ENCODE measurements at places on chromosomes 2 and 18.

GRCh38 chr2:203681978-203682377 is 24.5 kb upstream of the CD28 start:
- peak; percentile 90 for DNase-seq

- DNase-seq, result no peak
These were observed 28.5 kb downstream of the INPP4A start for GRCh38 chr2:98472961-98473746.

GRCh38 chr2:168432565-168433186 is 23.4 kb upstream of the CERS6 start:
- no peak for DNase-seq

DNA sequence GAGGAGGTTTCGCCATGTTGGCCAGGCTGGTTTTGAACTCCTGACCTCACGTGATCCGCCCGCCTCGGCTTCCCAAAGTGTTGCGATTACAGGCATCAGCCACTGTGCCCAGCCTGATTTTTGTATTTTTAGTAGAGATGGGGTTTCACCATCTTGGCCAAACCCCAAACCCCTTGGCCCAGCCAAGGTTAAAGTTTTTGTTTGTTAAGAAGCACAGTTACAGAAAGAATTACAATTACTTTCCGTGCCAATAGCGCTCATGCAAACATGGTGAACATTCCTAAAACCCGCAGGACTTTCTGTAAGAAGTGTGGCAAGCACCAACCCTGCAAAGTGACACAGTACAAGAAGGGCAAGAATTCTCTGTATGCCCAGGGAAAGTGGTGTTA is 26.1 kb downstream of the ITSN2 start:
- peak; percentile 79 for DNase-seq

DNA sequence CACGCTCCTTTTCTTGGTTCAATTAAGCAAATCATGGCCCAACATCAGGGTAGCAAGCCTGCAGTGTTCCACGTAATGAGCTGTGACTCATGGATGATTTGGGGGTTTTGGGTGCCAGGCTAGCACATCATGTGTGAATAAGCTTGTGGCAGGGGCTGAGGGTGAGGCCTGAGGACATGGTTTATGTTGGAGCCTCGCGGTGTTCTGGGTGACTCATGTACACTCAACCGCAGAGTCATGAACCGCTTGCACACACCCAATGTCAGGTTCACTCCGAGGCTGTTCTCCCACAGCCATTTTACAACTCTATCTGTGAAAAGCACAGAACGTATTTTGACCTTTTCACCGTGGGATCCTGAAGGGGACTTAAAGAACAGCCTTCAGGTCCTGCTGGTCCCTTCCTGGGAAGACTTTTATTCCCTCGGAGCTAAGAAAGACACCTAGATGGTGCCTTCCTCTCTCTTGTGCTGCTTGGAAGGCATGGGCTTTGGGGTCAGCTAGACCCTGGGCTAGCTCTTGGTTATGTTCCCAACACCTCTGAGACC is 139.9 kb upstream of the ZEB2 start:
- DNase-seq, result peak; percentile 99

DNA sequence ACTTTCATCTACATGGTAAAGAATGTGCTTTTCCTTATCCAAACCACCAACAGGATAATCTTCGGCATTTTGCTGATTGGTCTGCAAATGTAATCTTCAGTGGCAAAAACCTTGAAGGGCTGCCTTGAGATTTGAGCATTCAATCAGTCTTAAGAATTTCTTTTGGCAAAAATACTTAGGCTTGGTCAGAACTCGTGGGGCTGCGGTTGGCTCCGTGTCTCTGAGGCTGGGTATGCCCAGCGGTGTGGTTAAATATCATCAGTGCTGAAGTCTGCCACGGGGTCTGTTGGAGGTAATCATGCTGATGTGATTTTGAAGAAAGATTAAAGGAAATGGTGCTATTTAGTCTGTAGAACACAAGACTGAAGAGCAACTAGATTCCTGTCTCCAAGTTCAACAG is 262.6 kb downstream of the EN1 start:
- no peak for DNase-seq

- DNase-seq, result no peak
These were observed 7.0 kb upstream of the SP5 start for GRCh38 chr2:170707821-170708795.

- DNase-seq, result peak; percentile 36
These were observed 71.8 kb upstream of the STAM2 start for GRCh38 chr2:152247337-152247695.

Measured in LHCN-M2 (cell line).